Tibial nerve (tissue), 4 donors: ENCODE measurements at places on chromosomes 3 and 15.

GRCh38 chr3:133592843-133593242 lies 19.4 kb downstream of the CDV3 start:
- DNase-seq = no peak

DNA sequence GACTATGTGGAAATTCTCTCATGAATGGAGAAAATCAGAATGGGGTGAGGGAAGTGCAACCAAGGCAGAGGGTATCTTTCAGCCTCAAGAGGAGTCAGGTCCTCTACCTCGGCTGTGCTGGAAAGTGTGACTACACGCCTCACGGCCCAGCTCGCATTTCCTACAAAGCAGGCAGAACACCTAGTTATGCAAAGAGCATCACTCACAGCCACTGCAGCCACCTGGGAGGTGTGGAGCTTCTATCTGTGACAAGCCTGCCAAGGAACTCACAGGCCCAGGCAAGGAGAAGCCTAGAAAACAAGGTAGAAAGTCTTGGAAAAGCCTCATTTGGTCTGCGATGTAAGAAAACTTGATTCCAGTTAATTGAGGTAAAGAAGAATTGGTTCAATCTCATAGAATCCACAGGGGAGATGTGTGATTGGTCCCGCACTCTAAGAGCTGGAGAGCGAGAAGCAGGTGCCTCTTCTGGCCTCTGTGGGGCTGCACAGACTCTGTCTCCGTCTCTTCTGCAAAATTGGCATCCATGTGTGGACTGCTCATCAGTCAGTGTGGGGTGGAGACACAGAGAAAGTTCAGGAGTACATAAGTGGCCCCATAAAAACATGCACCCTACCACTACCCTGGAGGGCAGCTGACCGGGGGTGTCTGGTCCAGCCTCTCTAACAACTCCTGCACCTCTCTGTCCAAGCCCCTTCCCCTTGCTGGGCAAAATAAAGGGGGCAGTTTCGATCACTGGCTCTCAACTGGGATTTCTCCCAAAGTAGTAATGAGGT lies 76.8 kb downstream of the TAMM41 start:
- DNase-seq = no peak

DNA sequence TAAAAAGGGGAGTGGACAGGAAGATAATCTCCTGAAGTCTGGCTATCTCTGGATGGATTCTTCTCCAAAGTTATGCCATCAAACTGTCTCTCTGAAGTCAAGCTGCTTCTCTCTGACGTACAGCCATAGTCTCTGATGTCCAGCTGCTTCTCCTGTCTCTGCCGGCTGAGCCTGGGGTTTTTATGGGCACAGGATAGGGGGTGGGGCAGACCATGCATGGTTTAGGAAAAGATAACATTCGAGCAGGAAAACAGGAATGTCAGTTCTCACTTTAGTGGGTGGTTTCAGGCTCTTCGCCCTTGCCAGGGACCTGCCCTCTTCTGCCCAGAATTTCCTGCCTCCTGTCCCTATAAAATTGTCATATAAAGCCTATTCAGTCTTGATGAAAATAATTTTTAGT lies 110.9 kb upstream of the ROBO1 start:
- no peak for DNase-seq

DNA sequence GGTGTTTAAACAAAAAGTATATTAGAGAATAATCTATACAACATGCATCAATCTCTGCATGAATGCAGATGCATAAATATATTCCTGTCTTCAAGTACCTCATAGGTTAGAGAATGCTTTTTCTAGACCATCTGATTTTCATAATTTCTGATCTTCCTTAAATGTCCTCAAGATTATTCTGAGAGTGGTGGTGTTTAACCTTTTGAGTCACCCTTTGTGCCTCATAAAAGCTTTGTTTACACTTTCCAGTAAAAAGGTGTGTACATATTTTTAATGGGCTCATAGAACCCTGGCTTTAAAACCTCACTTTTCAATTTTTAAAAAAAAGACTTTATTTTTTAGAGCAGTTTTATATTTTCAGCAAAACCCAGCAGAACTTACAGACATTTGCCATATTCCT lies 41.0 kb upstream of the ABHD10 start:
- no peak for DNase-seq

- no peak for DNase-seq
Measured at GRCh38 chr3:130702985-130703384, 43.6 kb downstream of the PIK3R4 start.

DNA sequence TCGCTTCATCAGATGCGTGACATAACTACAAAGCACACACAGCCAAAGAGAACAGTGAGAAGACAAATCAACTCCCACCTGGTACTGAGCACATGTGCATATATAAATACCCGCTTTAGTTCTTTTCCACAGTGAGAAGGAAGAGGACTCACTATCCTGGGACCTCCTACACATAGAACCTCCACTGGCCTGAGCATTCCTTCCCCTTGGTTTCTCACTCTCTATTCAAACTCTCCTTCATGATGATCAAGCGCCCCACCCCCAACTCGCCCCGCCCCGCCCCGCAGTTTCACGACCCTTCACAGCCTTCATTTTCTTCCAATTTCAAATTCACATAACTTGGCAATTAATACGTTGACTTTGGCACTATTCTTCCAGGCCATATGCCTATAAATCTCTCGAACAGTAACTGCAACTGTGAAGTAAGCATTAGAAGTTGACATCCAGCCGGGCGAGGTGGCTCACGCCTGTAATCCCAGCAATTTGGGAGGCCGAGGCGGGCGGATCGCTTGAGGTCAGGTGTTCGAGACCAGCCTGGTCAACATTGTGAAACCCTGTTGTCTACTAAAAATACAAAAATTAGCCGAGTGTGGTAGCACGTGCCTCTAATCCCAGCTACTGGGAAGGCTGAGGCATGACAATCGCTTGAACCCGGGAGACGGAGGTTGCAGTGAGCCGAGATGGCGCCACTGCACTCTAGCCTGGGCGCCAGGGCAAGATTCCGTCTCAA lies 1.1 kb downstream of the RPS17 start:
- no peak for DNase-seq

- no peak for DNase-seq
Measured at GRCh38 chr15:92079047-92079446, 225.5 kb downstream of the SLCO3A1 start.

DNA sequence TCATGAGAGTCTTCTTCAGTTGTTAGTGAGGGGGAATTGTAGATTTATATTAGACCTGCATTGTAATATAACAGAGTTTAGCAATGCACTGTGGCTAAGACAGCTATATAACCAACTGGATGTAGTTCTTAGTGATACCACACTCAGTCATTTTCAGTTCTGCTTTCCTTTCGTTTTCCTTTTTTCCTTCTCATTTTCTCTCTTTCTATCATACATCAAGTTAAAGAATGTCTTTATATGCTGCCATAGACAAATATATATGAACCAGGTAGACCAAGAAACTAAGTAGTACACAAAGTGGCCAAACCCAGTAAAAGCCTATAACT lies 43.7 kb upstream of the CD47 start:
- DNase-seq = no peak

DNA sequence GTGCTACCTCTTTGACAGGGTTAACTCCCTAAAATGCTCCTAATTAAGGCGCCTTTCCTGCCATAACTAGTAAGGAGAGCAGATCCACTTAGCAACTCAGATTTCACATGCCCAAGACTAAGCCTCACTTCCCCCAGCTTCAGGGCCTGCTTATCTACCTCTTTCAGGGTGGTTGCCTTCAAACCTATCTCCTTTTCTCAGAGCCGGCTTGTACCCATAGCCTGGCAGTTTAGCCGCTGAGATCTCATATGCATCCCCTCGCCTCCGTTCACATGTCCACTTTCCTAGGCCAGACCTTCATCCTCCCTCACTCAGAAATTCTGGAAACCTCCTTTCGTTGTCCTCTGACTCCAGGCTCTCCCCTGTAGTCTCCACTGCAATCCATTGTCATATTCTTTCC lies 1.0 kb upstream of the FSTL1 start:
- peak; percentile 19 for DNase-seq

GRCh38 chr3:107798381-107798780 lies 275.6 kb downstream of the BBX start:
- DNase-seq = no peak

GRCh38 chr3:21020681-21021080 lies 730.3 kb downstream of the ZNF385D start:
- DNase-seq = no peak

DNA sequence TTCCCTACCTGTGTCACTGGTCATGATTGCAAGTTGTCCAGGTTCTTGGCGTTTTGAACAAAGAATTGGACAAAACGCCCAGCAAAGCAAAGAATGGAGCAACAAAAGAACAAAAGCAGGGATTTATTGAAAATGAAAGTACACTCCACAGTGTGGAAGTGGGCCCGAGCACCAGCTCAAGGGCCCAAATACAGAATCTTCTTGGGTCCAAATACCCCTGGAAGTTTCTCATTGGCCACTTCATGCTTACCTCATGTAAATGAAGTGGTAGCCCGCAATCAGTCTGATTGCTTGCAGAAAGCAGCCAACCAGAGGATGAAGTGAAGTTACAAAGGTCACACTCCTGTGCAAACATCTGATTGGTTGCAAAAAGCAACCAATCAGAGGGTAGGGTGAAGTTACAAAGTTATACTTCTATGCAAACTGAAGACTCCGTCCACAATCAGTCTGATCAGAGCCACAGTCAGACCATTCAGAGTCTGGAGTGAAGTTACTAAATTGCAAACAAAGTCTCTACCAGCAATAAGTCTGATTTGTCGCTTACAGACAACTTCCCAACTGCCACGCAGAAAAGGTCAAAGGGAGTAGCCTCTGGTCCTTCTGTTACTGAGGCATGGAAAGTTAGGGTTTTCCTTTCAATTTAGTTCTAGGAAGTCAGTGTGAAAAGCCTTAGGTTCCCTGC lies 8.3 kb upstream of the TM4SF1 start:
- no peak for DNase-seq

GRCh38 chr3:172659246-172660002 lies 51.4 kb downstream of the NCEH1 start:
- no peak for DNase-seq

DNA sequence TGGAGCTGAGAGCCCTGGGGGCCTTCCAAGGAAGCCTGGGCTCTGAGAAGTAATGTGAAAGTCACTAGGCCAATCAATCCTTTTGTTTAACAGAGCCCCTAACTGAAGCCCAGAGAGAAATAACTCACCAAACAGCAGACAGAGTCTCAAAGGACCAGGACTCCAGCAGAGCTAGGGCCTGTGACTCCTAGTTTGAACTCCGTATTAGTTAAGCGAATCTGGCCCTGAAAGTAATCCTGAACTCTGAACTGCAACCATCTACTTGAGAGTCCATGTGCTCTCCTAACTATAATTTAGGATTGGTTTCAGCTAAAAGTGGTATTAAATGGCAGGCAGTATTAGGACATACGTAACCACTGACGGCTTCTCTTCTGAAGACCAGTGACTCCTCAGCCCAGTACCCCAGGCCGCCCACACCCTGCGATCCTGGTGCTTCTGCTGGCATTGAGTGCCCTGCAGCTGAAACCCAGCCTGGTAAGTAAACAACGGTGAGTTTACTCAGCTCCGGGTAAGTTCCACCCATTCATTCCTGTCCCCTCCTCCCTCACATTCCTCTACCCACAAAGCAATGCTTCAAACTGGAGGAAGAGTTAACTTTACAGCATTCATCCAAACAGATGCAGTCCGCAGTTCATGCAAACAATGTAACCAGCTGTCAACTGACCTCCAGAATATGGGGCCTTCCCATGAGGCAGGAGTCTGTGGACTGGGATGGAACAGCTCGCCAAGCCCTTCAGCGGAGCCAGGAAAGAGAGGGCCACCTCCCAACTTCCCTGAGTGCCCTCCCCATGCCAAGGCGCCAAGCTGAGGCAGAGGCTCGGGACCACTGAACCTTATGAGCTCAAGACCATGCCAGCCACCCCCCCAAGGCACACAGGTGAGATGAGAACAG lies 7.3 kb downstream of the MYO5C start:
- DNase-seq = no peak

GRCh38 chr3:72200332-72200731 lies 415.4 kb upstream of the PROK2 start:
- DNase-seq = no peak

- no peak for DNase-seq
Measured at GRCh38 chr3:175399156-175399840, 540.2 kb downstream of the NAALADL2 start.

DNA sequence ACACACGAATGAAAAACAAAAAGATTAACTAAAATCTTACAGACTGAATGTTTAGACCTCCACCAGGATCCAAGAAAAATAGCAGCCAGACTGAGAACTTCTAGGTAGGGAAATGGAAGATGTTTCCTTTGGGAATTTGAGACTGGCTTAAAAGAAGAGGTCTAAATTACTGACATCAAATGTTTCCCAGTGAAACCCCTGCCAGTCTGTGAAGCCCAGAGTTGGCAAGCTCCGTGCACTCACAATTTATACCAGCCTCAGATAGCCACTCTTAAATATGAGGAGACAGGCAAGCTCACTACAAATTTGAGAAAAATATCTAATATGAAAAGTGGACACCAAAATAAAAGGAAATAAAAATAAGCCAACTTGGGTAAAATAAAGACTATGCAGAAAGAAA lies 700.5 kb upstream of the ZNF385D start:
- no peak for DNase-seq

- no peak for DNase-seq
Measured at GRCh38 chr3:81728766-81729544, 32.5 kb downstream of the GBE1 start.

DNA sequence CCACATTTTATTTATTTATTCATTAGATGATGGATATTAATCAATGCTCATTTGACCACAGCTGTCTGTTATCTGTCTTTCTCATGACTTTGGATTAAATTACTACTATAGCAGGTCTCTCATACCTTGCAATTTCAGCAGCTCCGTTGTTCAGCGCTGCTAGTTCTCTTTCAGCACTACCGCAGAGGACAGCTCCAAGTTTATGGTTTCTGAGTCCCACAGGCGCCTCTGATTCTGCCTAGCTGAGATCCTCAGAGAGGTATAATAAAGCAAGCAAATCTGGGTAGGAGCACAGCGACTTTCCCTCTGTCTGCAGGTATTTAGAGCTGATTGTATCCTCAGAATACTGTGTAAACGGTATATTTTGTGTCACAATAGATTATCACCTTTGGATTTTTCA lies 204.9 kb downstream of the CNTN4 start:
- no peak for DNase-seq

DNA sequence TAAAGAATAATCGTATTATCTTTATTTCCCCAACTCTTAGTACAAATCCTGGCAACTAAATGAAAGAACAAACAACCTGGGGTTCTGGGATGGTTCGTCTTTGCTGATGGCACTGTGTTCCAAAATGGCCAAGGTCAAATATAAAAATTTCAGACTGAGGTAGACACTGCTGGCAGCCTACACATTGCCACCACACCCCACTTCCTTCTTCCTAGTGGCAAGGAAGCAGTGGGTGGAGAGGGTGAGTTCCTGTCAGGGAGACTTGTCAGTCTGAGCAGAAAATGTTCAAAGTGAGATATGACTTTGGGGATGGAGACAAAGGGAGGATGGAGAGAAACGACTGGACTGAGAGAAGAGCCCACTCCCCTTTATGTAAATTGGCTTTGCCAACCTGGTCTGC lies 69.6 kb downstream of the LMCD1 start:
- no peak for DNase-seq

DNA sequence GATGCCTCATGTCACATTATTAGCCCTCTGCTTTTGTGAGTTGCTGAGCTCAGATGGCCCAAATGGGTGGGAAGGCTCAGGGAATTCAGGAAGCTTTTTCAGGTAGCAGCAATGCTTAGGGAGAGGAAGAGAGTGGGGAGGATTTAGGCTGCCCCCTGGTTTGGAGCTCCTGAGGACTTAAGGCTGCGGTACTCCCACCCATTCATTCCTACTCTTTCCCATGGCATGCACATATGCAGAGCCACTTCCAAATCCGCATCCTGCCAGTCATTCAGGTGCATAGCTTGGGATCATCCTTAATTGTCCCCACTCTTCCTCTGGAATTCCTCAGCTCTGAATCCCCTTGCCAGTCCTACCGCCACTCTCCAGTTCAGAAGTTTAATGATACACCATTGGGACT lies 343.1 kb upstream of the FRG2C start:
- DNase-seq = no peak

- no peak for DNase-seq
Measured at GRCh38 chr3:77426531-77426930, 386.6 kb downstream of the ROBO2 start.
